K562 (cell line): ENCODE measurements at places on chromosomes 6 and 20. TPM values are rescaled to one million over a fixed set of nuclear protein-coding genes. Genes with fewer than 3 reads are reported as not detected.
A peak's percentile ranks its signal among the peaks of the same experiment; 100 is the strongest.

DNA sequence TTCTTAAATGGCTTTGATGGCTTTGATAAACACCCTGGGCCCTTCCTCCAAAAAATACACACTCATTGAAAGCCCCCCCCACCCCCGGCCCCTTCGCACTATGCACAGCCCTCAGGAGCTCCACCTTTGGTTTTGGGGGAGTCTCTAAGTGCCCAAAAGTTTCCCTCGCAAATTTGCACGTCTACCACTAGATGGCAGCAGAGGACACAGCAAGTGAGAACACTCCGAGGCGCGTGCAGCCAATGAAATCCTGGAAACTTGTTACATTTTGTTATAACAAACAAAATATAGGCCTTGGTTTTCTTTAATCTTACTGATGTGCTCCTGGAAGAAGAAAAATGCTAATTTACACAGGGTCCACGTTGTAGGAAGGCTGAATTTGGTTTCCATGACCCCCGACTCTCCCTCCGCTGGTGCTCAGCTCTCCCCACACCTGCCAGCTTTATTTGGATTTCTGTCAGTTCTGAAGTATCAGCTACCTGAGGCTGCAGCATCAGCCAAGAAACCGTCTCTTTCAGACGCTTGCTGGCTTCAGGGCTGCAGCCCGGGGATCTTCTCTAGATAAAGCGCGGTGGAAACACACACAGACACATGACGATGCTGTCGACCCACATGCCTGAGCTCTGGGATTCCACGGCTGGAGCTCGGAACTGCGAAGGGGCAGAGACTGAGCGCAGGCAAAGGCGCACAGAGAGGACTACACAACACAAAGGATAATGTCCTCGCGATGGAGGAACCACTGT lies 148.3 kb upstream of the RPS6KA2 start:
- DNase-seq = peak; percentile 82

- no peak for DNase-seq
Measured at GRCh38 chr6:136087986-136088385, 162.1 kb downstream of the MTFR2 start.

GRCh38 chr6:109512271-109512817 lies 29.3 kb upstream of the ZBTB24 start:
- no peak for DNase-seq

DNA sequence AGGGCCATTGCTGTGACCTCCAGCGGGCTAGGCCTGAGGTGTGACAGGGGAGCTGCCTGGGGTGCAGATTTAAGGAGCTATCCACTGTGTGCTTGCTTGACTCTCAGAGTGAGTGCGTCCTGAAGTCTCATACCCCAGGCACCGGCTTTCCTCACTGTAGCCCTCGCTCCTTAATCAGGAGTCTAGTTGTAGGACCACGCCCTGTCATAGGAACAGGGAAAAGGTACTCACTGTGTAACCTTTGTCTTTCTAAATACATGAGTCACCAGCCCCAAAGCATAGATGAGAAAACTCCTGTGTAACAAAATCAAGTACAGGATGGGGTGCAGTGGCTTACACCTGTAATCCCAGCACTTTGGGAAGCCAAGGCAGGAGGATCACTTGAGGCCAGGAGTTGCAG lies 141.7 kb downstream of the TMEM242 start:
- no peak for DNase-seq

- no peak for DNase-seq
Measured at GRCh38 chr20:62104791-62105345, 17.4 kb upstream of the LSM14B start.

DNA sequence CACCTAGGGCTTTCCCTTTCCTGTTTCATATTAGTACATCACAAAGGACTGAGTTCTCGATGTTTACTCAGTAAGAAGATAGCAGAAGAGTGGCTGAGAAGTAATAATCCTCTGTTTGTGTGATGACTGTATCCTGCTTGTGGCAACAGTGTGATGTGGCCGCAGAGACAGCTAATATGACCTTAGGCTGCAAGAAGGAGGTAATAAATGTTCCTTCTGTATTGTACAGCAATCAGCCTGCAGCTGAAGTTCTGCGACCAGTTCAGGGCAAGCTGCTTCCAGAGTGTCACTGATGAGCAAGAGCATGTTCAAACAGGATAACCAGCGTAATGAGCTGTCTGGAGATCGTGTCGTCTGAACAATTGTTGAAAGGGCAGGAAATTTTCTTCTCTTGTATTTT lies 70.9 kb downstream of the OPN5 start:
- DNase-seq = no peak

DNA sequence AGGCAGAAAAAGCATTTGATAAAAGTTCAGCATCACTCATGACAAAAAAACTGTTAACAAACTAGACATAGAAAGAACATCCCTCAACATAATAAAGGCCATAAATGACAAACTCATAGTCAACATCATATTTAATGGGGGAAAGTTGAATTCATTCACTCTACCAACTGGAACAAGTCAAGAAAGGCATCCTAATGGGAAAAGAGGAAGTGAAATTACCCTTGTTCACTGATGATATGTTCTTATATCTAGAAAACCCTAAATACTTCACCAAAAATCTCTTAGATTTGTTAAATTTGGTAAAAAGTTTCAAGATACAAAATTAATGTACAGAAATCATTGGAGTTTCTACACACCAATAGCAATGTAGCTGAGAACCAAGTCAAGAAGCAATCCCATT lies 48.9 kb downstream of the GGTLC1 start:
- no peak for DNase-seq

DNA sequence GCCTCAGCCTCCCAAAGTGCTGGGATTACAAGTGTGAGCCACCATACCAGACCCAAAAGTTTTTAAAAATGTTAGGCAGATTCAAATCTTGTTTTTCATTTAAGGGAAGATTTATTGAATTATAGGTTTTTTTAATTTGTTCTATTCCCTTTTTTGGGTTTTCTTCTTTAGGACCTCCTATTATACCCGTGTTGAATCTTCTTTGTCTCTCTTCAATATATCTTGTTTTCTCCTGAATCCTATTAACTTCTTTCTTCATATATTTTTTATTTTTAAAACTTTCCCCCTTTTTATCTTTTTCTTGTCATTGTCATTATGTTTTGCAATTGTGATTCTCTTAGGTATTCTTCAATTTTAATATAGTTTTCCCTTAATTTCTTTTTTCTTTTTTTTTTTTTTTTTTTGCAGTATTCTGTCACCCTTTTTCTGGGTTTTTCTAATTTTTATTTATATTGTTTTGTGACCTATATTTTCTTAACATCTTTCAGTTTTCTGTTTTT lies 45.9 kb upstream of the NOP56 start:
- no peak for DNase-seq

DNA sequence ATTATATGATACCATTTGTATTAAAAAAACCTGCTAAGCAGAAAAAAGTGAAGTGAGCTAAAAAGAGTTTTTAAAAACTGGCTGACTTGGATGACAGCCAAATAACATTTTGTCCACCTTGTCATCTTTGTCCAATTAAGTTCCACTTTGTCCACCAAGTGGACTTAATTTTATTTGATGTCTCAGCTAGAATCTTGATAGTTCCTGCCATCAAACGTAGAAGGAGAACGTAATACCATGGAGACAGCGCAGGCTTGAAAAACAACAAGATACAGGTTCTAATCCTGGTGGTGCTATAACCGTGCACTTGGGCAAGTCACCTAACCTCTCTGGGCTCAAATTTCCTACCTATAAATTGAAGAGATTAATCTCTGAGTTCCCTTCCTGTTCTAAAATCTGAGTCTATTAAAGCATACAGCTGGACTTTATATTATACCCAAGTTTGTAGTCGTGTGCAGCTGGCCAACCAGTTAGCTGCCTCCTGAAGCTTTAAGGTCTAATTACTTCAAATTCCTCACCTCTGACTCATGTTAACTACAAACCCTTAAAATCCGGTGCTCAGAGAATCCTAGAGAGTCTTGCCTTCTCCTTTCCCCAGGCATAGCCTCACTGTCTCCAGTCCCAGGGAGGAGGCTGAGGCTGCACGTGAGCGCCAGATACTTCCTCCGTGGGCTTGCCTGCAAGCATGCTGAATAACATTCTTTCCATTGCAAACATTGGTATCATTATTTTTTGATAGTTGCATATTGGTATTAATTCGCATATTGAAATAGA lies 16.8 kb downstream of the TMEM244 start:
- no peak for DNase-seq

DNA sequence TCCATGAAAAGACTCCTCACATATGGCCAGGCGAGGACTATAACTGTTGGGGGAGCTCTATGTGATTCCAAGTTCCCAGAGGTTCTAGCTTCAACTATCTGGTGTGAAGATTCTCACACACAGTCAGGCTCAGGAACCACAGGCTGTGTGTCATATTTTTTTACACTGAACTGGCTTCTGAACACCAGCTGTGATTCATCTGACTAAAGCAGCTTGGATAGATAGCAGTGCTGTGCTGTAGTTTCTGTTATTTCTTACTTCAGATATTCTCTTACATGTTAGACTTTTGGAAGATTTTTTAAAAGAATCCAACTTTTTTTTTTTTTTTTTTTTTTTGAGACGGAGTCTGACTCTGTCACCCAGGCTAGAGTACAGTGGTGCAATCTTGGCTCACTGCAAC lies 140.7 kb upstream of the MCHR2 start:
- no peak for DNase-seq

- DNase-seq = peak; percentile 41
Measured at GRCh38 chr6:106146852-106147351, 60.8 kb downstream of the PRDM1 start.

GRCh38 chr20:47551841-47552240 lies 50.2 kb downstream of the NCOA3 start:
- no peak for DNase-seq

DNA sequence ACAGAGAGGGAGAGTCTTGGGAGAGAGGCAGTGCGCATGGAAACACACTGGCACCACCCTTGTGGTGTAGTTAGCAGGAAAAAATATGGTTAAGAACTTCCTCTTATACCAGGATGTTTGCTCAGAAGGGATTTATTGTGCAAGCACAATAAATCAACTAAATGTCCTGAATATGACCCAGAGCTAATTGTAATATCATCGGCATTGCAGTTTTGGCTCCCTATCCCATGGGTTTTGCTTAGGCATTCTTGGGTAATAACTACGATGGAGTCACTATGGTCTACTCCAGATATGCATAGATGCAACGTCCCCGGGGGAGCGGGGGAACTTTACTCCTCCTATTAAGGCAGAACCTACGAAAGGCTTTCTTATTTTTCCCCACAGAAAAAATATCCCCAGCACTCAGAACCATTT lies 751.6 kb downstream of the EYS start:
- DNase-seq = no peak

DNA sequence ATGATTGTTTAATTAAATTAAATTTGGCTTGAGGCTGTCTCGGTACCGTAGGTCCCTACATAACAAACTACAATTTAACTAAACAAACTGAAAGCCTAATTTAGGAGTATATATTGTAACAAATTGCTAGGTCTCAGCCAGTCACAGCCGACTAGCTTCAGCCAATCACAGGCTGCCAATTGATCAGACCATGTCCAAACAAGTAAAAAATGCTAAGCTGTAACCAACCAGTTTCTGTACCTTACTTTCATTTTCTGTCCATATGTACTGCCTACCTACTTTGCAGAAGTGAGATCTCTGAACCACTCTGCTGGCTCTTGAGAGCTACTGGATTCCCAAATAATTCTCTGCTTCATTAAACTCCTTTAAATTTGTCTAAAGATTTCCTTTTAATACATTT lies 648.0 kb upstream of the GJE1 start:
- DNase-seq = no peak

DNA sequence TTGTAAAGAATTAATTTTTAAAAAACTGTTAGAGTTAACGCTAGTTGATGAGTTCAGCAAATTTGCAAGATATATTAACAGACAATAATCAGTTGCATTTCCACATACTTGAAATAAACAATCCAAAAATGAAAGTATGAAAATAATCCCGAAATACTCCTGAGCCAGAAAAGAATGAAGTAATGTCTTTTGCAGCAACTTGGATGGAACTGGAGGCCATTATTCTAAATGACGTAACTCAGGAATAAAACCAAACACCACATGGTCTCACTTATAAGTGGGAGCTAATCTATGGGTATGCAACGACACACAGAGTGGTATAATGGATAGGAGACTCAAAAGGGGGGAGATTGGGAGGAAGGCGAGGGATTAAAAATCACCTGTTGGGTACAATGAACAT lies 872.9 kb upstream of the GJE1 start:
- DNase-seq = no peak

DNA sequence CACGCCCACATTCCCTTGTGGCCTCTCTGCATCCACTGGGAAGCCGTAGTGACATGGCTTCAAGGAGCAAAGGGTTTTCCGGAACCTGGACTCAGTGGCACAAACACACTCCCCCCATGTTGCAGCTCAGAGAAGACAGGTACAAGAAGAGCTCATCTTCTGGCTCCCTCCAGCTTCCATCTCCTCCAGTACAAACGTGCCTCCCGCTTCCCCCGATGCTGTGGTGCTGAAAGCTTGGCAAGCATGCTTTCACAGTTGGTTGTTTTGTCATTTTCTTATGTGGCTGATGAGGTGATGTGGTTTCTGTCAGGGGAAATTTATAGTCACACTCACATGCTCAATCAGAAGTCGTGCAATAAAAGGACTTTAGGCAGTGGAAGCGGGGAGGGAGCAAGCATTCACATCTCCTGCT lies 258.5 kb downstream of the KIF16B start:
- DNase-seq = no peak

GRCh38 chr6:150962436-150962835 lies 96.9 kb downstream of the MTHFD1L start:
- DNase-seq = no peak

- no peak for DNase-seq
Measured at GRCh38 chr6:83381949-83382348, 48.9 kb downstream of the ME1 start.

GRCh38 chr6:42762950-42763349 lies 17.0 kb upstream of the TBCC start:
- DNase-seq = no peak

DNA sequence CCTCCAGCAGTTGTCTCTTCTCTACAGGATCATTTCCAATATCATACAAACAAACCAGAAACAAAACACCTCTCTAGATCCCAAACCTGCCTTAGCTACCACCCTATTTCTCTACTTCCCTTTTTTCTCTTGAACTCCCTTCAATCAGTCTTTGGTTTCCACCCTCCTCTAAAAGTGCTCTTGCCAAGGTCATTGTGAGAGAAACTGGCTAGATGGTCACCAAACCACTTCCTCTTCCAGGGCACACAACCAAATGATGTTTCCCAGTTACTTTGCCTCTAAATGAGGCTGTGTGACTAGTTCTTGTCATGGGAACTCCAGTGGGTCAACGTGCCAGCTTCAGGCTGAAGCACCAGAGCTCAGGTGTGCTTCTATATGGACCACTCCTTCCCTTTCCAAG lies 85.8 kb upstream of the ARMC2 start:
- no peak for DNase-seq

The CRISP3 gene
- total RNA-seq = 0.29 and 0.31 TPM in 2 replicates

The SLC17A2 gene
- total RNA-seq = not detected in 2 replicates

The SLC22A7 gene
- total RNA-seq = not detected in 2 replicates

The SLPI gene
- 0.67 and 0.78 TPM in 2 replicates for total RNA-seq

The MUC22 gene
- total RNA-seq = not detected in 2 replicates

The C6orf141 gene
- not detected in 2 replicates for total RNA-seq

The TSPO2 gene
- not detected in 2 replicates for total RNA-seq

The C6orf15 gene
- total RNA-seq = not detected in 2 replicates

The RNF144B gene
- not detected in 2 replicates for total RNA-seq

The FHL5 gene
- total RNA-seq = not detected in 2 replicates

The AGER gene
- 7.8 and 11.5 TPM in 2 replicates for total RNA-seq

The SLC22A3 gene
- total RNA-seq = 0.07 TPM in 1 of 2 replicates, not detected in the other

The PSORS1C1 gene
- not detected in 2 replicates for total RNA-seq

The TRAPPC3L gene
- total RNA-seq = not detected in 2 replicates

The MAK gene
- total RNA-seq = 0.54 and 0.64 TPM in 2 replicates

The PDE7B gene
- total RNA-seq = not detected in 2 replicates

The BTBD3 gene
- total RNA-seq = 7.4 and 9.5 TPM in 2 replicates

The ZNF341 gene
- 2.6 and 2.8 TPM in 2 replicates for total RNA-seq

The RSPO3 gene
- not detected in 2 replicates for total RNA-seq

The MAS1 gene
- not detected in 2 replicates for total RNA-seq
